H9 (cell line): ENCODE measurements at places on chromosomes 1 and 21. TPM values are rescaled to one million over a fixed set of nuclear protein-coding genes. Genes with fewer than 3 reads are reported as not detected.

The ADAMTS1 gene
- total RNA-seq = 17.8 and 17.9 TPM in 2 replicates

The GBP7 gene
- not detected in 2 replicates for total RNA-seq

The RCAN3 gene
- total RNA-seq = 13.0 TPM in 2 replicates

DNA sequence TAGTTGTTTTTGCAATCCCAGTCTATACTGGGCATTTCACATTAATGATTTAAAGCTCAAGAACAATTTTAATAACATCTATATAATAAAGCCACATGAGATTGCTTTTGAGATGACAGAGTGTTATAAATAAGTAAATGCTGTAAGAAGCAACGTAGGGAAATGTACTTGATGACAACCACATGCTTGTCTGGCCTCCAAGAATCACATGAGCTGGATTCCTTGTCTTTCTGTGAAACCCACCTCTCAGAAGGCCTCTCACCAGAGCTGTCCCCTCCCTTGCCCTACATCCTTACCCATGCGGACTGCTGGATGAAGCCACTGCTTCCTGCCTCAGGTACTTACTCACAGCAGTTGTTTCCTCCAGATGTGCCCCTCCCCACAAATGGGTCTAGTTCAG lies 145.1 kb upstream of the CTTNBP2NL start:
- no peak for DNase-seq

GRCh38 chr1:151288502-151288901 lies 6.4 kb downstream of the ZNF687 start:
- DNase-seq = no peak

- DNase-seq = no peak
Measured at GRCh38 chr1:85225624-85226380, 25.0 kb upstream of the SYDE2 start.

DNA sequence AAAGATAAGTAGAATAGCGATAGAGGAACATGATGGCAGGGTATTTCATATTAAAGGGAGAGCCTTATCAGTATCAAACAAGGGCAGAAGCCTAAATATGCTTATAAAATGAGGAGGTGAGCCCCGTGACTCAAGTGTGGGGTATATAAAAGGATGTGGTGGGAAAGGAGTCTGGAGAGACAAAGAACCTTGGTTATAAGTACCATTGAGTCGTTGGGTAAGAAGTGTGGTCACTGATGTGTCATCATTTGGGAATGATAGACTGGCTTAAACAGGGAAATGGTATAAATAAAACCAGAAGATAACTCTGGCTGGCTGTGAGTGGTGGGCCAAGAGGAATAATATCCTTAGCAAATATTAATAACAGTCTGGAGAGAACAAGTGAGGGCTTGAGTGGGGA lies 10.9 kb upstream of the CD5L start:
- no peak for DNase-seq

DNA sequence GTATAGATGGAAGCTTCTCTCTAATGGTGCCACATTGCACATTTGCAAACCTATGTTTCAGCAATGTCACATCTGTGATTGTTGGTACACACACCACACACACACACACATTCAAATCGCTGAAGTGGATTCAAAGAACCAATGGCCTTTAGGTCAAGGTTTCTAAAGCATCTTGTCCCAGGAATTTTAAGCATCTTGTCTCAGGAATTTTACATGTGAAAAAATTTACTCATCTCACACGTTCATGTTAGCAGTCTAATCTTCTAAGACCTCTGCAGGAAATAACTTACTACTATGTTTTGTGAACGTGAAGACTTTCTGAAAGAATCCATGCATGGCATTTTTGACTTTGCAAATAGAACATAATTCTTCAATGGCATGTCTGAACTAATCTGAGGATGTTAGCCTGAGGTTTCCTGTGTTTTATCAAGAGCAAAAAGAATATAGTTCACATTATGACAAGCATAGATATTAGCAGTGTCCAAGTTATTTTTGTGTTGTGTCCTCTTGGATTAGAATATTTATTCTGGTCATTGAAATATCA lies 125.1 kb downstream of the CYYR1 start:
- DNase-seq = no peak

DNA sequence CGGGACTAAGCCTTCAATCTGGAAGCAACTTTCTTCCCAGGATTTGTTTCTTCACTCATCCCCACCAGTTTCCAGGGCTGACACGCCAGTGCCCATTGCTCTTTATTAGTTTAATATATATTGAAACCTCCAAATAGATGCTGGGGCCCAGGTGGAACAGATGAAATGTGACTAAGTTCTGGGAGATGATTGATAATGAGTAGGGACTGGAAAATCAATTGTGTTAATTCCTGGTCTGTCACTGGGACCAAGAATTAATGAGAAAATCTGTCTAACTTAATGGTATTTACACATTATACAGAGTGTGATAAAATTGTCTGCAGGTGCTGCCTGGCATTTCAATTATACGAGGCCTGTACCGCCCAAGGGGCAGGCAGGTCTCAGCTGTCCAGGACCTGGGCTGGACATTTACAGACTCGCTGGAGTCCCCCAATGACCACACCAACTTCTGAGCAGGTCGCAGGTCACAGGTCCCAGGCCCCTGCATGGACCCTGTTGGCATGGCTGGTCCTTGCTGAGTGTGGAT lies 35.8 kb downstream of the UBIAD1 start:
- no peak for DNase-seq

DNA sequence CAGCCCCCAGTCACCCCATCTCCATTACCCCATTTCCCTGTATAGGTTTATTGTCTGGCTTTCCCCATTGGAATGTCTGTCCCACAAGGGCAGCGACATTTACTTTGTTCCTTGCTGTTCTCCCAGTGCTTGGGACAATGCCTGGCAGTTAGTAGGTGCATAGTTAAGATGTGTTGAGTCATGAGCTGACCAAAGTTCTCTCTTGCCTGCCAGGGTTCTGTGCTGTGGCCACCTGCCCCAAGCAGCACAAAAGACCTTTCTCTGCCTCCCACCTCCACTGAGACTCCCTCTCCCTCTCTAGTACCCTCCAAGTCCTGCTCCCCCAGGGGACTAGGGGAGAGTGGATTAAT lies 40.0 kb downstream of the TMCO4 start:
- DNase-seq = no peak

DNA sequence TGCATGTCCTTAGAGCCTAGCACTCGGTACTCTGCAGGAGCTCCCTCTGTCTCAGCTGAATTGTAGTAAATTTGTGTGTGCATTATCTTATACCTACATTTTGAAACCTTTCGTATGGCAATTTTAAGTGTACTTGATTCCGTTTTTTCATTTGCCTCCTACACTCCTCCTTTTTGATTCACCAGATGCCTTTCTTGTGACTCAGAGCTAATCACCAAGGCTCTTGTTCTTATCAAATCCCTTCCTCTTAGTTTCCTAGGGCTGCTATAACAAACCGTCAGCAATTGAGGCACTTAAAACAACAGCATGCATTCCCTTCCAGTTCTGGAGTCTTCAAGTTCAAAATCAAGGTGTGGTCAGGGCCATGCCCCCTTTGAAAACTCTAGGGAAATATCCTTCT lies 261.0 kb downstream of the ASTN1 start:
- no peak for DNase-seq

GRCh38 chr1:234865171-234866006 lies 255.4 kb upstream of the IRF2BP2 start:
- DNase-seq = no peak
